ENCODE measurements at places on chromosomes 12 and 14. TPM values are rescaled to one million over a fixed set of nuclear protein-coding genes. Genes with fewer than 3 reads are reported as not detected.

Gene UNC119B
- 28.0 TPM for total RNA-seq

Gene KCNH3
- under 0.01 TPM for total RNA-seq

Gene BCL2L14
- total RNA-seq, result not detected

DNA sequence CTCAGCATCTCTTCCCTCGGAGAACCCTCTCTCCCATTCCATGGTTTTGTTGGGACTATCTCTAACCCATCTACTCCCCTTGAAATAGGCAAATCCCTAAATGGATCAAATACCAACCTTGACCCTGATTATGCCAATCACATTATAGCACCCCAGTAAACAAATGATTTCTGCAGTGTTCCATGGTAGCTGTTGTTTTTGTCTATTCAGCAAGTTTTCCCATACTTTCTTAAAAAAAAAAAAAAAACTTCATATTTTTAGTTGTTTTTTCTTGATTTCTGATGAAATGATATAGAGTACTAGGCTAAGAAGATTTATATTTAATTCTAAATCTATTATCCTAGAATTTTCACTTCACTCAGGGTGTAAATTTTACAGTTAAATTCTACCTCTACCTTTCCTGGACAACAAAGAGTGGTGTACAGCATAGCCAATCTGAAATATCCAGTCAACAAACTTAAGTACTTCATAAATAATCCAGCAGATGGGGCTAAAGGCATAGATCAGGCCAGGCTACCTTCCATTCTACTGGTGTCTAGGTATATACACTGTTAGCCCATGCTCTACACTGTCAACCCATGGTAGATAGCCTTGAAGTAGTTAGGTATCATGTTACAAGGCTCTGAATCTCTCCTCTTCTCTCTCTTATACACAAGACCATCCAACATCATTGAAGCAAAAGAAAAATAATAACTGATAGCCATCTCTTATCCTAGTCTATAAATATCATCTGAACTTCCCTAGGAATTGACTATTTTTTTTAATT lies 82.2 kb downstream of the PLEKHG7 start:
- peak; percentile 78 for DNase-seq

- DNase-seq, result no peak
These were observed 2.4 kb downstream of the ULK1 start for GRCh38 chr12:131896811-131897270.

DNA sequence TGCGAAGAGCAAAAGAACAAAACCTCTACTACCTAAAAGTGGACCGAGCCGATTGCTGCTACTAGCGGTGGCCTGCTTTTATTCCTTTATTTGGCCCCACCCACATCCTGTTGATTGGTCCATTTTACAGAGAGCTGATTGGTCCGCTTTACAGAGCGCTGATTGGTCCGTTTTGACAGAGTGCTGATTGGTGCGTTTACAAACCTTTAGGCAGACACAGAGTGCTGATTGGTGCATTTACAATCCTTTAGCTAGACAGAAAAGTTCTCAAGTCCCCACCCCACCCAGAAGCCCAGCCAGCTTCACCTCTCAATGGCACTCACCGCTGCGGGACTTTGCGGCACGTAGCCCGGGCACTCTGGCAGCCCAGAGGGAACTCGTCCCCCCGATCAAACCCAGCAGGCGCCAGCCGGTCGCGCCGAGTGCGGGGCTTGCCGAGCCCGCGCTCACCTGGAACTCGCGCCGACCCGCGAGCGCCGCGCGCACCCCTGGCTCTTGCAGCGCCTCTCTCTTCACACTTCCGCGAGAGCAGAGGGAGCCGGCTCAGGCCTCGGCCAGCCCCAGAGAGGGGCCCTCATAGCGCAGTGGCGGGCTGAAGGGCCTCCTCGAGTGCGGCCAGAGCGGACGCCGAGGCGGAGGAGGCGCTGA lies 8.7 kb upstream of the FGD4 start:
- no peak for DNase-seq

GRCh38 chr12:132385923-132386751 lies 56.7 kb upstream of the GALNT9 start:
- no peak for DNase-seq

DNA sequence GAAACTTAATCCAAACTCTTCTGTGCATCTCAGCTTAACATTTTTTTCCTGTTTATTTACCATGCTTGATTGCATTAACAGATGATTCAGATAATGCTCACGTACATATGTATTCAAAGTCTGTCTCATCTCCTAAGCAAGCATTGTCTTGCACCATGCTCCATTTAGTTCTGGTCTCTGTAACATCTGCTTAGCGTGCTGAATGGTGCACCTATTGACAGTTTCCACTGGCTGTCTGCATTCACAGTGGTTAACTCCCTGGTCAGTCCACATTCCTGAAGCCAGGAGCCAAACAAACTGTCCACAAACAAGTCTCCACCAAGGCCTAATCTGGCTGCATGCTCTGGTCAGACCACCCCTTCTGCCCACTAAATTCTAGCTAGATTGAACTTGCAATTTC lies 83.9 kb downstream of the KNTC1 start:
- no peak for DNase-seq

- DNase-seq, result no peak
These were observed 47.9 kb downstream of the SYNE3 start for GRCh38 chr14:95468448-95469133.

GRCh38 chr12:13099066-13099843 lies 4.2 kb downstream of the GSG1 start:
- DNase-seq, result no peak

Data from mammary epithelial cell (primary cell).